ENCODE measurements at places on chromosomes 12 and 14. TPM values are rescaled to one million over a fixed set of nuclear protein-coding genes. Genes with fewer than 3 reads are reported as not detected.

GRCh38 chr14:69633238-69633637 lies 21.8 kb downstream of the SUSD6 start:
- H3K4me1 ChIP-seq = peaks cover 100% of the 10 kb centered on the region
- no peaks in the 10 kb centered on the region for H3K36me3 ChIP-seq
- H3K27ac ChIP-seq = no peak overlapping the region
- DNase-seq = no peak

The GAPDH gene
- total RNA-seq = 3,578 TPM

The MGAT4C gene
- total RNA-seq = 0.19 TPM

The GARIN6 gene
- not detected for total RNA-seq

The GRIP1 gene
- 13.9 TPM for total RNA-seq

The ETFBKMT gene
- total RNA-seq = 2.0 TPM

- peaks cover 27% of the 10 kb centered on the region for H3K4me1 ChIP-seq
- no peak overlapping the region for H3K4me3 ChIP-seq
- no peak overlapping the region for H3K27ac ChIP-seq
- no peak for DNase-seq
Observed at GRCh38 chr12:46237371-46238045, 31.3 kb downstream of the SLC38A1 start.

The ARHGAP9 gene
- 6.0 TPM for total RNA-seq

- no peak overlapping the region for H3K27ac ChIP-seq
- no peak for DNase-seq
- H3K27me3 ChIP-seq = no peaks in the 10 kb centered on the region
- H3K4me3 ChIP-seq = no peak overlapping the region
- H3K36me3 ChIP-seq = no peaks in the 10 kb centered on the region
Observed at GRCh38 chr12:95851606-95852005, 7.1 kb upstream of the SNRPF start.

DNA sequence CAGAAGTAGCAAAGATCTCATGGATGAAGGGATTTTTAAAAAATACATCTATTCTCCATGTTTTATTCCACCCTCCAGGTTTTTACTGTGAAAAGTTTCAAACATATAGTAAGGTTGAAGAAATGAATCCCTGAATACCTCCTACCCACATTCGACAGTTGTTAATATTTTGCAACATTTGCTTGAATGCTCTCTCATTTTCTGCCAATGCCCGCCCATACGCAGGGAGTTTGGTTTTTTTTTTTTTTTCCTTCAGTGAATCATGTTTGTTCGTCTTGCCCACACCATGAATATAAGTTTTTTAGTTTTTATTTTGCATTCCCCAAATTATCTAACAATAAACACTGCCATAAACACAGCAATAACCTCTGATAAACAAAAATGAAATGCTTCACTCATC lies 82.9 kb downstream of the MAP1LC3B2 start:
- no peaks in the 10 kb centered on the region for H3K4me1 ChIP-seq
- no peaks in the 10 kb centered on the region for H3K27me3 ChIP-seq

The COQ6 gene
- 52.0 TPM for total RNA-seq

The MYH7 gene
- total RNA-seq = 0.26 TPM

DNA sequence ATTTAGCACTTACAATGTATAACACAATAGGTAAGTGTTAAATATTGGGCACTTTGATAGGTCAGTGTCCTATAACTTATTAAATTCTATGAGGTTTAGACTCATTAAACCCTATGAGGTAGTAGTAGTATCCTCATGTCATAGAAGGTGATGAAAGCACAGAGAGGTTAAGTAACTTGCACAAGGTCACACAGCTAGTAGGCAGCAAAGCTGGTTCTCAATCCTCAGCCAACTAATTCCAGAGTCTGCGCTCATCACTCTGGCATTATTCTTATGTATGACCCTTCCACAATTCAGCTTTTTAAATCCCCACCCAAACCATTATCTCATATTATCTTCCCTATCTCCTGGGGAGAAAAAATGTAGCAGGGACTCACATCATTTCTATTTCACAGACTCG lies 141.1 kb downstream of the KSR2 start:
- no peaks in the 10 kb centered on the region for H3K36me3 ChIP-seq
- H3K4me3 ChIP-seq = no peak overlapping the region
- no peaks in the 10 kb centered on the region for H3K4me1 ChIP-seq
- DNase-seq = no peak

DNA sequence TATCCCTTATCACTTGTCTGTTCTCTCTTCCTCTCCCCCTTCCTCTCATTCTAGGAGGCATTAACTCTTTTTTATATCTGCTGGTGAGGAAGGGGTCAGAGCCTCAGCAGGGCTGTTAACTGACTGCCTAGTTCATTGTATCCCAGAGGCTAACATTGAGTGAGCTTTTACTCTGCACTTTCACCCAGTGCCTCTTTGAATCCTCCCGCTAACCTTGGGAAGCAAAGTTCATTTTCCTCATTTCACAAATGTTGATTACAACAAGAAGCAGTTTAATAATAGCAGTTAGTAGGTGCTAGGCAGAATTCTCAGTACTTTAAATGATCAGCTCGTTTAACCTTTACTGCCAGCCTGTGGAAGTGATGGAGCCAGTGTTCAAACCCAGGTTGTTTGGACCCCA lies 75.5 kb downstream of the POLR3B start:
- no peaks in the 10 kb centered on the region for H3K27me3 ChIP-seq
- no peak for DNase-seq
- H3K27ac ChIP-seq = no peak overlapping the region

GRCh38 chr12:96190413-96191108 lies 3.6 kb upstream of the ELK3 start:
- peaks cover 8% of the 10 kb centered on the region for H3K4me1 ChIP-seq
- H3K27ac ChIP-seq = no peak overlapping the region
- H3K36me3 ChIP-seq = no peaks in the 10 kb centered on the region
- no peak for DNase-seq
- no peak overlapping the region for H3K4me3 ChIP-seq

DNA sequence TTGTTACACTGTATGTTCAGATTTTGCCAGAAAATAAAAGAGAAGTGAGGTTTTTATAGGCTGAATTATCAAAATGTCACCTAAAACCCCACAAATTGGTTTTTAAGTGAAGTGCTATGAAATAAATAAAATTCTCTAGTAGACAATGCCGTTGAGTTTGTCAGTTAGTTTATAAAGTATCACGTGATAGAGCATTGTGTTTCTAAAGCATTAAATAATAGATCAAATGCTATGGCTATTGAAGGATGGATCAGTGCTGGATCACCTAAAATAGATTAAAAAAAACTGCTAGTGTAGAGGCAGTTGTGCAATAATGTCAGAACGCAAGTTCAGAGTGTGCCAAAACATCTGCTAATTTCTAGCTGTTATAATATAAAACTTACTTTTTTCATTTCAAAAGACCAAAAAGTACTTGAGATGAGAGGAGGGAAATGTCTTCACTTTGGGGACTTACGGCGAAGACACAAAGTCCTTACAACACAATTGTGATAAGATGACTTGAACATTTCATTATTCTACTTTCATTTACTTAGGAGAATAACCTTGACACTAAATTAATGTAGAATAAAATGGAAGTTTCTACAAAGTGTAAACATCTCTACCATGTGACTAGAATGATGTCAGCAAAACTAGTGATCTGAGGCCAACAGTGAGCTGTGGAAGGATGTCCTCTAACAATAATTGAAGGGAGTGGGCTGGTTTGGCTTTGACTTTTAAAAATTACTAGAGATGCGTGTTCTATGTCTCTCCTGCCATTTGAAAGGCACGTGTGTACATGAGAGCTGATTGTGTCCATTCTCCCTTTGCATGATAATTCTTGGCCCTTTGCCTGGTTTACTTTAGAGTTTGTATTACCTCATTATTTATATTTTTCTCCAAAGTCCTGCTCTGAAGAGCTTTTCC lies 154.4 kb upstream of the PDE3A start:
- H3K4me1 ChIP-seq = peaks cover 19% of the 10 kb centered on the region
- no peaks in the 10 kb centered on the region for H3K27me3 ChIP-seq
- H3K36me3 ChIP-seq = no peaks in the 10 kb centered on the region
- no peak overlapping the region for H3K4me3 ChIP-seq
- DNase-seq = no peak

The ATL1 gene
- total RNA-seq = 15.8 TPM

The PXN gene
- 51.9 TPM for total RNA-seq

DNA sequence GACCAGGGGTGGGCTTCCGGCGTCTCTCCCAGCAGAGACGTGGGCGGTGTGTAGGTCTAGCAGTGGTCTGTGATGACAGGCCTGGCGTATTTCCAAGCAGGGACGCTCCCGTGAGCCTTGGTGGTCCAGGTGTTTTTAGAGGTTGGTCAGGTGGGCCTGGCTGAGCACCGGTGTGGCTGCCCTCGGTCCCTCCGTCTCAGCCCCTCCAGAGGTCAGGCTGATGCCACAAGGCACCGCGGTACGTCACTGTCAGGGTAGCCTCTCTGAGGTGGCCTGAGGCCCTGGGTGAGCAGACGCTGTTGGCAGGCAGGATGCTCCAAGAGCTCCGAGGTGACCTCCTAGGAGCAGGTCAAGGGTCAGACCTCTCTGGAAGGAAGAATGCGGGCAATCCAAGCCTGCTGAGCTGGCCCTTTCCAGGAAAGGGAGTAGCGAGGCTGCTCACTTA lies 13.6 kb downstream of the MTA1 start:
- H3K4me3 ChIP-seq = no peak overlapping the region
- peaks cover 19% of the 10 kb centered on the region for H3K36me3 ChIP-seq
- peaks cover 15% of the 10 kb centered on the region for H3K4me1 ChIP-seq
- no peak overlapping the region for H3K27ac ChIP-seq

GRCh38 chr14:69654116-69654515 lies 42.7 kb downstream of the SUSD6 start:
- H3K27me3 ChIP-seq = no peaks in the 10 kb centered on the region
- no peak overlapping the region for H3K27ac ChIP-seq
- peaks cover 80% of the 10 kb centered on the region for H3K4me1 ChIP-seq
- H3K4me3 ChIP-seq = no peak overlapping the region
- H3K36me3 ChIP-seq = peaks cover under 1% of the 10 kb centered on the region
- DNase-seq = no peak

GRCh38 chr14:77212943-77213678 lies 31.5 kb downstream of the TMEM63C start:
- H3K36me3 ChIP-seq = no peaks in the 10 kb centered on the region
- no peak overlapping the region for H3K4me3 ChIP-seq
- no peaks in the 10 kb centered on the region for H3K27me3 ChIP-seq
- no peaks in the 10 kb centered on the region for H3K4me1 ChIP-seq
- DNase-seq = no peak

The FLVCR2 gene
- 6.8 TPM for total RNA-seq

- no peak overlapping the region for H3K4me3 ChIP-seq
- no peaks in the 10 kb centered on the region for H3K27me3 ChIP-seq
- peaks cover 81% of the 10 kb centered on the region for H3K4me1 ChIP-seq
- no peaks in the 10 kb centered on the region for H3K36me3 ChIP-seq
Observed at GRCh38 chr12:124557518-124558223, 9.7 kb downstream of the NCOR2 start.

The LTBP2 gene
- total RNA-seq = 62.0 TPM

DNA sequence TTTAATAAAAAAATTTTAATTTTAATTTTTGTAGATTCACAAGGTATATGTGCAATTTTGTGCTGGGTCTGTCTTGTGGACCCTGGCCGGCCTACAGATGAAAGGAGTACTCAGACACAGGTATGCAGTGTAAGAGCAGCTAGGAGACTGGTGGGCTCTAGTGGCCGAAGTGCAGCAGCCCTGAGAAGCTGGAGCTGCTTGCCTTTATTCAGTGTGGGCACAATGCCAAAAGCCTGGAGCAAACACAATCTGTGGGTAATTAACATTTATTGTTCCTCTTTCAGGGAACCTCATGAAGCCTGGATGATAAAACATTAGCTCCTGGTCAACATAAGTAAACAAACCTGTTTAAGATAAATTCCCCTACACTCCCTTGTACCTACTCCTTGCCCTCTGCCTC lies 135.7 kb upstream of the SEL1L start:
- no peak for DNase-seq
- no peak overlapping the region for H3K27ac ChIP-seq
- H3K36me3 ChIP-seq = no peaks in the 10 kb centered on the region
- H3K4me3 ChIP-seq = no peak overlapping the region
- H3K27me3 ChIP-seq = no peaks in the 10 kb centered on the region
- no peaks in the 10 kb centered on the region for H3K4me1 ChIP-seq

DNA sequence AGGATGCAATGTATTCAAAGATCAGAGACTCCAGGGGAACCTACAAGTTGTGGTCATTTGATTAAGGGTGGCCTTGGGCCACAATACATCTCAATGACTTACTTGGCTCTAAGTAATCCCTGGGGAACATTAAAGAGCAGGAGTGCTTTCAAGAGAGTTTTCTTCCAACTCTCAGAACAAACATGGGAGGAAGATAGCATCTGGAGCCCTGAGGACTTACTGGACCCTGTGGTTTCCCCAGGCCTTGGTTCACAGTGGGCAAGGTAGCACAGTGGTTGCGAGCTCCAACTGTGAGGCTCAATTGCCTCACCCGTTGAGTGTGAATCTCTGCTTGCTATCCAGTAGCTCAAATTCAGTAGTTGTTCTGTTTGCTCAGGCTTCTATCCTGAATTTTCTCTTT lies 32.4 kb downstream of the STXBP6 start:
- no peak for DNase-seq
- H3K27ac ChIP-seq = no peak overlapping the region
- H3K27me3 ChIP-seq = no peaks in the 10 kb centered on the region

GRCh38 chr12:12206776-12207388 lies 60.0 kb downstream of the LRP6 start:
- H3K36me3 ChIP-seq = peaks cover 9% of the 10 kb centered on the region
- no peaks in the 10 kb centered on the region for H3K27me3 ChIP-seq
- H3K27ac ChIP-seq = no peak overlapping the region
- H3K4me3 ChIP-seq = no peak overlapping the region
- no peak for DNase-seq

DNA sequence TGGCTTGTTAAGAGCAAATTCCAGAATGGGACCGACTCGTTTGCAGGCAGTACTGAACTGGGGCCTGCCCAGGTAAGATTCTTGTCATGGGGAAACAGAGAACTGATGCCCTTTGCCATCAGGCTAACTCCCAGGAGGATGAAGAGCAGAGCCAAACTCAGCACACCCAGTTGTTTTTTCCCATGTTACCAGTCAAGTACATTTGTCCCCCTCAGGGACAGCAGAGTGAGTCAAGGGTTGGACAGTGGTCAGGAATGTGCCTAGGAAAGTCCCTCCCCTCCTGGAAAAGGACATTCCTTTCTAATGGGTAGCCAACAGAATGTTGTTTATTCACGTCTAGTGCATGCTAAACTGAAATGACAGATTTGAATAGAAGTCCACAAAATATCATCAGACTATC lies 1.6 kb downstream of the ART4 start:
- H3K36me3 ChIP-seq = no peaks in the 10 kb centered on the region
- no peaks in the 10 kb centered on the region for H3K27me3 ChIP-seq
- peak overlapping the region; percentile 57 for H3K27ac ChIP-seq
- H3K4me1 ChIP-seq = peaks cover 59% of the 10 kb centered on the region

DNA sequence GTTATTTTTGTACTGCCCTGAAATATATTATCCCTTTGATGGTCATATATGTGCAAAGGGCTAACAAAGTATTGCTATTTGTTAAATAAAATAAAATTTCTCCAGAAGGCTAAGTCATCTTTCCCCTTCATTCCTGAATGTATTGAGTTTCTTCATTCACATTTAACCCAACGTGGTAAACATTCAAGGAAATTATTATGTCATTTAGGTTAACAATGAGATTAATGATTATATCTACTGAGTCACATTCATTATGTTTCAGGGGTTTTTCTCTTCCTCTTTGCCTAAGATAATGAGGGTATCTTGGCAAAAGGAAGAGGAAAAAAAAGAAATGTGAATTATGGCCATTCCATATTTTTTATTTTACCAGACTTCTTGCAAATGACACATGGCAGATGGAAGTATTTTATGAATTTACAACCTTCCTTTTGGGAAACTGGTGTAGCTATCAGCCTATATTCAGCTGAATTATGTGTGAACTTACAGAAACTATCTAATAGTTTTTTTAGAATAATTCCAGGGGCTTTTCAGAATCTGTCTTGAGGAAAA lies 27.2 kb downstream of the TSPAN8 start:
- H3K4me1 ChIP-seq = no peaks in the 10 kb centered on the region
- no peak for DNase-seq
- no peak overlapping the region for H3K4me3 ChIP-seq
- no peak overlapping the region for H3K27ac ChIP-seq

Measured in esophagus muscularis mucosa (tissue), 4 donors.